ENCODE measurements at places on chromosomes 5 and 9.

DNA sequence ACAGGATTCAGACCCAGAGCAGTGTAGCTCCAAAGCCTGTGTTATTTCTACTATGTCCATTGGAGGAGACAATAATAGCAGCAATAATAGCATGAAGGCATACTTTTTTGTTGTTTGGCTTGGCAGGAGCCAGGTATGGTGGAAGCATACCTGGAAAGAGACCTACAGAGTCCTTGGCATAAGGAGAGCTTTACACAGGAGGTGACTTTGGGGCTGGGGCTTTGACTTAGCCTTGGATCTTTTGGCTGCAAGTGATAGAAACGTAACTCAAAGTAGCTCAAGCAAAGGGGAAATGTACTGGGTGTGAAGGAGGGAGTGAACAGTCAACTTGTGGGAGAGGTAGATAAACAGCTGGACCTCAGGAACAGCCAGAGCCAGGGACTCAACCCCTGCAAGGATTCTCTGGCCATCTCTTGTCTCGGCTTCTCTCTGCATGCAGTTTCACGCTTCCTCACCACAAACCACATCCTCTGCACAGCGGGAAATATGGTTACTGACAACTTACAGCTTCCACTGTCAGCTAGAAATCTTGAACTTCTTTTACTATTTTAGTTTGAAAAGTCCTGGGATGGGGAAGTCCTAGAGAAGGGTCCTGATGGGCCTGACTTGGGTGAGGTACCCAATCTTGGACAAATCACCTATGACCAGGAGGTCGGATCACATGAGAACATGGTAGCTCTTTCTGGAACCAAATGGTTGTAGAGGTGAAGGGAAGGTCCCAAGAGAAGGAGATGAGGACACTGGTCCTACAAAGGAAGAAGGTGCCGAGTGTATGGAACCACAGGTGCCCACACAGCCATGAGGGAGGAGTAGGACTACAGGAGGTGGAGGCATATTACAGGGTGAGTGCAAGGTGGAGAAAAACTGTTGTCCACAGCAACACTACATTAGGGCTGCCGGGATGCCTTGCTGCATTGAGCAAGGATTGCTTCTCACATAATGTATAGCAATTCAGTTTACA lies 47.0 kb upstream of the TGFBR1 start:
- DNase-seq: peak; percentile 54

DNA sequence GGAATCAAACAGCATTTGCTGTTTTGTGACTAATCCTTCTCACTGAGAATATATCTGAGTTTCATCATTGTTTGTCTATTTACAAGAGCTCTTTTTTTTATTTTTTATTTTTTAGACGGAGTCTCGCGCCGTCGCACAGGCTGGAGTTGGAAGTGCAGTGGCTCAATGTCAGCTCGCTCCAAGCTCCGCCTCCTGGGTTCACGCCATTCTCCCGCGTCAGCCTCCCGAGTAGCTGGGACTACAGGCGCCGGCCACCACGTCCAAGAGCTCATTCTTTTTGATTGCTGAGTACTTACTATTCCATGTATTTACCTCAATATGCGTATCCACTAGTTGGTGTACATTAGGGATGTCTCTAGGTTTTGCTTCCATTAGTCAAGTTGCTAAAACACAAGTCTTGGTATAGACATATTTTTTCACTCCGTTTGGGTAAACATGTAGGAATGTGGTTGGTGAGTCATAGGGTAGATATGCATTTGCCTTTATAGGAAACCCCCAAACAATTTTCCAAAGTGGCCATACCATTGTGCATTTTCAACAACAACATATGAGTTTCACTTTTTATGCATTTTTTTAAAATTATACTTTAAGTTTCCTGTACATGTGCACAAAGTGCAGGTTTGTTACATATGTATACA lies 1005.0 kb upstream of the CDH10 start:
- no peak for DNase-seq

DNA sequence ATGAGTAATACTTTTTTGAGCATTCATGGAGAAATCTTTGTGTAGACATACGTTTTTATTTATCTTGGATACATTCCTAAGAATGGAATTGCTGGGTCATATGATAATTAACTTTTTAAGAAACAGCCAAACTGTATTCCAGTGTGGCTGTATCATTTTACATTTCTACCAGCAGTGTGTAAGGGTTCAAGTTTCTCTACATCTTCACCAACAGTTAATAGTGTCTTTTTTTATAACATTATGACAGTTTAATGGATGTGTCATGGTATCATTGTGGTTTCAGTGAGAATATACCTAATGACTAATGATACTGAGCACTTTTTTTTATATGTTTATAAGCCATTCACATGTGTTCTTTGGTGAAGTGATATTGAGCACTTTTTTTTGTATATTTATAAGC lies 52.4 kb downstream of the NIPBL start:
- no peak for DNase-seq

- DNase-seq: no peak
Measured at GRCh38 chr5:73638344-73639095, 12.5 kb downstream of the ARHGEF28 start.

- no peak for DNase-seq
Measured at GRCh38 chr9:79641070-79641469, 69.3 kb downstream of the TLE4 start.

- no peak for DNase-seq
Measured at GRCh38 chr9:15373881-15374280, 48.8 kb upstream of the SNAPC3 start.

DNA sequence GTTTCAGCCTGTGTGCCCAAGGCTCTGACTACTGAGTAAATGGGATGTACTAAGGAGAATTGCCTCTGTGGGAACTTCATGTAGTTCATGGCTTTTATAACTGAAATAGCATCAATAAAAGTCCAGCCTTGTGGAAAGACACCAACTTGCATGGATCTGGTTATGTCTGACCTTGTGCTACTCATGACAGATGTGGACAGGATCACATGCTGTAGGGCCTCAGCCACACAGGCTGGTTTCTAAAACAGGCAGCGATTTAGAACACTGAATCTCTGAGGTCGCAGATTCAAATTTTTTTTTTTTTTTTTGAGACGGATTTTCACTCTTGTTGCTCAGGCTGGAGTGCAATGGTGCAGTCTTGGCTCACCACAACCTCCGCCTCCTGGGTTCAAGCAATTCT lies 66.5 kb upstream of the SPIN1 start:
- DNase-seq: no peak

GRCh38 chr5:14125262-14125661 lies 17.9 kb upstream of the TRIO start:
- no peak for DNase-seq

- DNase-seq: no peak
Measured at GRCh38 chr5:158644301-158644700, 455.4 kb downstream of the EBF1 start.

- no peak for DNase-seq
Measured at GRCh38 chr5:135174315-135175096, 140.5 kb upstream of the PITX1 start.

GRCh38 chr9:72006501-72006900 lies 53.9 kb downstream of the C9orf57 start:
- no peak for DNase-seq

DNA sequence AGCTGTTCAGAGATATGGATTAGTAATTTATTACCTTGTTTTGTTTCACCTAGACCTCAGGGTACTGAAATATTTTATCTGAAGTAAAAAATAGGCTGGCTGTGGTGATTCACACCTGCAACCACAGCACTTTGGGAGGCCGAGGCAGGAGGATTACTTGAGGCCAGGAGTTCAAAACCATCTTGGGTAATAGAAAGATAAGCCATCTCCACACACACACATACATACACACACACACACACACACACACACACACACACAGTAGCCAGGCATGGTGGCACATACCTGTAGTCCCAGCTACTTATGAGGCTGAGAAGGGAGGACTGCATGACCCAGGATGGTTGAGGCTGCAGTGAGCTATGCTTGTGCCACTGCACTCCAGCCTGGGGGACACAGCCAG lies 3.7 kb downstream of the ANXA2R start:
- DNase-seq: no peak

- DNase-seq: no peak
Measured at GRCh38 chr9:123028136-123028535, 5.3 kb upstream of the GPR21 start.

DNA sequence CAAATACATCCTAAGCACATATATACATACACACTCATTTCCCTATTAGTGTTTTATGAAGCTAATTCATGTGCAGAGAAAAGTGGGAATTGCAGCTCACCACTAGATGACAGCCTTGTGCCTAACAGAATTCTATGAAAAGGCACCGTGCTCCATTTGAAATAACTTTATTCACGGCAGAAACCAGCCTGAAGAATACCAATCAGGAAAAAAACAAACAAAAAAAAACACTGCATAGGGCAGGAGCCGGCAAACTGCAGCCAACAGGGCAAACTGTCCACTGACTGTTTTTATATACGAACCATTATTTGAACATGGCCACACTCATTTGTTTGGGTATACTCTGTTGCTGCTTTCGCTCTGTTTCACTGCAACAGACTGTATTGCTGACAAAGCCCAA lies 33.6 kb downstream of the ERMP1 start:
- DNase-seq: no peak

- no peak for DNase-seq
Measured at GRCh38 chr5:157362012-157362411, 96.1 kb downstream of the CYFIP2 start.

- no peak for DNase-seq
Measured at GRCh38 chr9:16207161-16207560, 654.3 kb downstream of the CCDC171 start.

- peak; percentile 53 for DNase-seq
Measured at GRCh38 chr9:127608104-127608966, 3.7 kb upstream of the STXBP1 start.

- no peak for DNase-seq
Measured at GRCh38 chr9:15670894-15671293, 118.1 kb downstream of the CCDC171 start.

- DNase-seq: no peak
Measured at GRCh38 chr5:44833249-44833648, 24.5 kb downstream of the MRPS30 start.

GRCh38 chr5:31021181-31021624 lies 172.3 kb upstream of the CDH6 start:
- no peak for DNase-seq

GRCh38 chr5:99929806-99930135 lies 605.4 kb upstream of the FAM174A start:
- no peak for DNase-seq

- no peak for DNase-seq
Measured at GRCh38 chr5:147332658-147333057, 97.8 kb downstream of the STK32A start.

- no peak for DNase-seq
Measured at GRCh38 chr9:86827893-86828292, 119.4 kb downstream of the GAS1 start.

DNA sequence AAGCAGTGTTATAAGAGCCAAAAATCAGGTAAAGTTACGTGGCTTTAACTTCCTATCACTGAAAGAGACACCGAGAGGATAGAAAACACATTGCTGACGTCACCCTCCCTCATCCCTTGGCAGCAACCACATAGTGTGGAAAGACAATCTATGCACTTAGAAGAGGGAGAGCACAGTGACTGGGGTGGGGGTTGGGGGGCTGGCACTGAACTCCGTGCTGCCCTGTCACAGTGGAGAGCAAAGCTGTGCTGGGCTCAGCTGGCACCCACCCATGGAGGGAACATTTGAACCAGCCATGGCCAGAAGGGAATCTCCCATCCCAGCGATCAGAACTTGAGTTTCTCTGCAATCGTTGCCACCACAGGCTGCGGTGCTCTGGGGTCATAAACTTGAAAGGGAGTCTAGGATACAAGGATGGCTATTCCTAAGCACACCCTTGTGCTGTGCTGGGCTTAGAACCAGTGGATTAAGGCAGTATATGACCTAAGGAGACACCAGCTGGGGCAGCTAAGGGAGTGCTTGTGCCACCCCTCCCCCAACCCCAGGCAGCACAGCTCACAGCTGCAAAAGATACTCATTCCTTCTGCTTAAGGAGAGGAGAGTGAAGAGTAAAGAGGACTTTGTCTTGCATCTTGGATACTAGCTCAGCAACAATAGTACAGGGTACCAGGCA lies 73.4 kb downstream of the KIAA0825 start:
- DNase-seq: no peak

DNA sequence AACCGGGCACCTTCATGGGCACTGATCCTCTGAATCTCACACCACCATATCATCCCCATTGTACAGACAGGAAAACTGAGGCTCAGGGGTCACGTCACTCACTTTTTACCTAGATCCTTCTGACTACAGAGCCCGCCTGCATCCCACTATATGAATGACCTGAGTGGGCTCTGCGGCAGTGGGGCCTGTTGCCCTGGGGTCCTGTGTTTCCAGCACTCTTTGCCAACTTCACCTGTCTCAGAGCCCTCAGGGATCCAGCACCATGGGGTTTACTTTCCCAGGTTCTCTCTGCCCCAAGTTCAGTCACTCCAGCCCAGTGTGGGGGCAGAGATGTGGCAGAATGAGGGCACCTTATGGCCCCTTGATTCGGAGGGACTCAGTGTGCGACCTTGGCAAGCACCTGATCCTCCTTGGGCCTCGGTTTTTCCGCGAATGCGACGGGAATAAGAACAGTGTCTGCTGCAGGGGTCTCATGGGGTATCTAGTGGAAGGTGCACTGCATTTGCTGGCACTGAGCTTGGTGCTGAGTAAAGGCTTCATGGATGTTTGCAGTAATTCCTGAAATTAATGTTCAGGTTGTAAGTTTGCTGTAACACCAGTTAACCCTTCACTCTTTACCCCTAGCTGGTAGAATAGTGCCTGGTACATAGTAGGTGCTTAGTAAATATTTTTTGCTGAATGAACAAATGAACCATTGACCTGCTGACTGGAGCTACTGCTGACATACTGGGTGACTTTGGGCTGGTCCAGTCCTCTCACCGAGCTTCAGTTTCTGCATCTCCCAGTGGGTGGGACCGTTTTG lies 47.1 kb upstream of the BOD1 start:
- no peak for DNase-seq

DNA sequence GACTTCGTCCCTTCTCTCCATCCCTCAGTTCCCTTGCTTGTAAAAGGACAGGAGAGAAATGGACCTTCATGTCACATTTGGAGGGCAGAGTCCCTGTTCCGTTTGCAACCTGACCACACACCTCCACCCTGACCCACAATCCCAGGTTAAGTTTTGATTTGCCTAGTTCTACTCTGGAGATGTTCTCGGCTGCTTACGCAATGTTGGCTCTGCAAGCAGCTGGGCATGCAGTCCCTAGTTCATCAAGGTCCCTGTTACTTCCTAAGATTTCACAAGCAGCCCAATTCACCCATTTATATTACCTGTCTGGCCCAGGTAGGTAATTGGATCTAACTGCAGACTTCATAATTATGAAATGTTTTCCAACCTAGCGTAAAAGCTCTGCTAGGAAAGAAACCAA lies 28.8 kb downstream of the SLIT3 start:
- no peak for DNase-seq

GRCh38 chr5:67249590-67249895 lies 52.9 kb upstream of the CD180 start:
- no peak for DNase-seq

DNA sequence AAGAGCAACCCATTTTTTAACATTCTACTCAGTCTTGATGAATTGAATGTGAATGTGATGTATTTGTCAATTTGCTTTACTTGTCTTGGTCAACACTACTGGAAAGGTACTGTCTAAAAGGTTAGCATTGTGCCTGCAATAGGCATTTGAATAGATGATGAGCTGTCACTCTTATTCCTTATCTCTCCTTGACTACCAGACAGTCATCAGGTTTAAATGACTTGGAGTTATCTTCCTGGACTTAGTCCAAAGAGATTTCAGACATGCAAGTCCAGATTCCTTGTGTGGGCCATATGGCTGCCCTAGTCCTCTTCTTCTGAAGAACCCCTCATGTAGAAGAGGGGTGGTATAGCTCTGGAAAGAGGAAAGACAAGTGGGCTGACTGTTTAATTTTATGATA lies 4.8 kb downstream of the ARHGEF28 start:
- DNase-seq: no peak

- DNase-seq: no peak
Measured at GRCh38 chr5:93622240-93622885, 39.3 kb downstream of the NR2F1 start.
